HuH-7.5 (cell line): ENCODE measurements at places on chromosomes 5 and 9.

DNA sequence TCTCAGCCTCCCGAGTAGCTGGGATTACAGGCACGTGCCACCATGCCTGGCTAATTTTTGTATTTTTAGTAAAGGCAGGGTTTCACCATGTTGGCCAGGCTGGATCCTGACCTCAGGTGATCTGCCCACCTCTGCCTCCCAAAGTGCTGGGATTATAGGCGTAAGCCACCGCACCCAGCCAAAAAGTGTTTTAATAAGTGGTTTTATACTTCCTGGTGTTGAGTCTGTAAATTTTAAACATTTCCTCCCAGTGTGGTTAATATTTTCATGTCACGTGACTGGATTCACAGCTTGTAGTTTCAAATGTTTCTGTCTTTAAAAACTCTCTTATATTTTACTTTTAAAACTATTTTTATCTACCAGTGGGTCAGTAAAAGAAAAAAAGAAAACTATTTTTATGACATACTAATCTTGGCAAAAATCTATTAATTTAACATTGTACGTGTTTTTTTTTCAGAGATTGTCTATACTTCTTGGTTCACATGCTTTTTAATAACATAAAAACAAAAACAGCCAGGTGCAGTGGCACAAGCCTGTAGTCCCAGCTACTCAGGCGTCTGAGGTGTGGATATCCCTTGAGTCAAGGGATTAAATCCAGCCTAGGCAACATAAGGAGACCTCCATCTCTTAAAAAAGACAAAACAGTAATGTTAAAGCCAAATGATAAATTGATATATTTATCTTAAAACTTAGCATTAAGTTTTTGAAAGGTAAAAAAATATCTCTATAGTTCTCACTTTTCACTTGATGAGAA, 117.1 kb downstream of the DMXL1 start:
- DNase-seq, result no peak

DNA sequence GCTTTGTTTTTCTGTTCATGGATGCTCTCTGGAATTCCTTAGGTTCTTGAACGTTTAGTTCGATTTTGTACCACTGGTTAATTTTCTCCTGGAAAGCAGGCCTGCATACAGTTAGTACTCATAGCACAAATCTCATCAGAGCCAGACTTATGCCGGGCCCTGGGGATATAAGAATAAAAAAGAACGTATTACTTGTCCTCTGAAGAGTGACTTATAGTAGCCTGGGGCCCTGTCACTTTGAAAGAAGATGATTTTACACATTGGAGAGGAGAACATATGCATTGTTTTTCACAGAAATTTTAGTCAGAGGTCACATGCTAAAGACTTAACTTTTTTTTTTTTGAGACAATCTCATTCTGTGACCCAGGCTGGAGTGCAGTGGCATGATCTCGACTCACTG, 50.3 kb downstream of the ZNF462 start:
- no peak for DNase-seq

DNA sequence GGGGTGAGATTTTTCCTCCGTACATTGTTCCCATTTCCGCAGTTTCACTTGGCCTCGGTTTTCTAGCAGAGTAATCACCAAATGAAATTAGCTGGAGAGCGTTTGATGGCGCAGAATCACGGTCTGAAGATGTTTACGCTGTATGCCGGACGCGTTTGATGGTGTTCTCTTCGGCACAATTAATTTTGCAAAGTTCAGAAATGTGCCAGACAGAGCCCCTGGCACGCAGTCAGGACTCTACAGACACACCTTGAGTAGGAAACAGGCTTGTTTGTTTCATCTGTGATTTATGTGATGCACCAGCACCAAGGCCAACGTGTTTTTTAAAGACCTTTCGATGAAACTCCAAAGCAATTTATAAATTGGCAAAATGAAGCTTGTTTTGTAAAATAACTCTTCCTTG, 863 bp upstream of the LIFR start:
- DNase-seq, result no peak

- DNase-seq, result no peak
These were observed 110.0 kb downstream of the TLE1 start for GRCh38 chr9:81579381-81579780.

DNA sequence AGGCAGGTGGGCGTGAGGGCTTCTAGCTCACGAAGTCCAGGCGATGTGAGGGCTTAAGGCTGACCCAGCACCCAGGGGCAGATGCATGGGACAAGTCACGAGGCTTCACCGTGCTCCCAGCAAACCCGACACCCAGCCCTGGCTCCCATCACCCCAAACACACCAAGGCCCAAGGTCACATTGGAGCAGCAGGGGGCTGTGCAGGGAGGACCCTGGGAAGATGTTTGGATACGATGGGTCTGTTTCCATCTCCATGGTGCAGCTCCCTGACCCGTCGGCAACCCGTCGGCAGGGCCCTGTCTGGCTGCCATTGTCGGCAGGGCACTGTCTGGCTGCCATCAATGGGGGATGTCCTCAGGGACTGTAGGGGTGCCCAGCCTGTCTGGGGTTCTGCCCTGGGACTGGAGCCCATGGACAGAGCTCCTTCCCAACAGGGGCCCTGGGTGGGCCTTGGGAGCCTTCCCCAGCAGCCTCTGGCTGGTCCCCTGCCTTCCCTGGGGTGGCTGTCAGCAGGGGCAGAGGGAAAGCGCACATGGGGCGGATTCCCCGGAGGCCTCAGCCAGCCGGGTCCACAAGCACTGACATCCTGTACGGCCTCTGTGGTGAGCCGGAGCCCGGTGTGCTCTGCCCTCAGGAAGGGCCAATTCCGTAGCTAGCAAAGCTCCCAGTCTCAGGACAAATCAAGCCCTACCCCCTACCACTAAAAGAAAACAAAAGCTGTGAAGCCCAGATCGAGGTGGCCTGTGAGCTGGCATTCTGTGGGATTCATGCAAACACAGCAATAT, 47.1 kb downstream of the NACC2 start:
- DNase-seq, result no peak

DNA sequence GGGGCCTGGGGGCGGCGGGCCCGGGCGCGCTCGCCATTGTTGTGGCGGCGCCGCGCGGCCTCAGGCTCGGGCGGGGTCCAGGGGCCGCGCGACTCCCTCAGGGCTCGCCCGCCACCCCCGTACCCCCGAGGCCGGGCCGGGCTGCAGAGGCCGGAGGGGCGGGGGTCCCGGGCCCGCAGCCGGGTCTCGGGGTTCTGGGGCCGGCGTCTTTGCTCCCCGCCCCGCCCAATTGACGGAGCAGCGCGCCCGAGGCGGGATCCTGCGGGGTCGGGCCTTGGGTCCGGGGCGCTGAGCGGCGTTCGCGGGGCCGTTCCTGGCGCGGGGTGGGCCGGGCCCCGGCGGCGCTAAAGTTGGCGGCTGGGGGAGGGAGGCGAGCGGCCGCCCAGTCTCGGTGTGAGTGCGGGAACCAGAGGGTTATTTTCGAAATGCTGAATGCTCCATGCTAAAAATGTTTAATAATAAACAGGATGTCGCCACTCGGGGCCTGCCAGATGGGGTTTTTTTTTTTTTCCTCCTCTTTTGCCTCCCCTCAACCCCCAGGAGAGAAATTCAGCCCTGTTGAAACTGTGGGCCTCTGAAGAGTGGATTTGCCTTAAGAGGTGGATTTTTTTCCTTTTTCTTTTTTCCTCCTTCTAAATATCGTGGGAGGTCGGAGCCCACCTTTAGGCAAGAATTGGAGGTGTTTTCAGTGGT, 724 bp downstream of the PRRC2B start:
- DNase-seq, result no peak

GRCh38 chr9:132630116-132630515, 39.7 kb downstream of the DDX31 start:
- no peak for DNase-seq

DNA sequence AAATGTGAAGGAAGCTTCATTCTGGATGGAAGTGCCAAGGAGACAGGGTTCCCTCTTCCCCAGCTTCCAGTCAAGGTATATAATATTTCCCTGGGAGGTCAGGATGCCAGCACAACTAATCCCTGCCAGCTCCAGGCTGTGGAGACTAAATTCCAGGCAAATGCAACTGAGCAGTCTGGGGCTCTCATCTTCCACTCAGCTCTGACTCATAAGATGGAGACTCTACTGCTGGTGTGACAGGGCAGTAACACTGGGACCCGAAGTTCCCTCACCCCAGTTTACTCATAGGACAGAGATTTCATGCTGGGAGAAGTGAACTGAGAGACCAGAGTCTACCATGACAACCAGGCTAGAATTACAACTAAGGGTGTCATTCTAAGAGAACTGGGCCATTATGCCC, 235.4 kb downstream of the FSTL4 start:
- DNase-seq, result no peak

DNA sequence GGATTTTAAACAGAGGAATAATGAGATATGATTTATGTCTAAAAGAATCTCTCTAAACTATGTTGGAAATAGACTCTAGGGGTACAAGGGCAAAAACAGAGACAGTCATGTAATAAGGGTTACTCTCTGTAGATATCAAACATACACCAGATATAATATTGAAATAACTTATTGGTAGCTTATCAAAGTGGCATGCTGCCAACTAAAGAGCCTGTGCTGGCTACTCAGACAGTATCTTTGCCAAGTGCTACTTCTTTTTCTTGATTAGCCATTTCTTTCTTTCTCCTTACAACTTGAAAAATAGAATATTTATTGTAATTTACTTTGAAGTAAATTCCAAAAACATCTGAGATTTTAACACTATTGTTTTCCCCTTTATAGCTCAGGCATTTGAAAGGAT, 34.9 kb downstream of the ZFYVE16 start:
- DNase-seq, result no peak

DNA sequence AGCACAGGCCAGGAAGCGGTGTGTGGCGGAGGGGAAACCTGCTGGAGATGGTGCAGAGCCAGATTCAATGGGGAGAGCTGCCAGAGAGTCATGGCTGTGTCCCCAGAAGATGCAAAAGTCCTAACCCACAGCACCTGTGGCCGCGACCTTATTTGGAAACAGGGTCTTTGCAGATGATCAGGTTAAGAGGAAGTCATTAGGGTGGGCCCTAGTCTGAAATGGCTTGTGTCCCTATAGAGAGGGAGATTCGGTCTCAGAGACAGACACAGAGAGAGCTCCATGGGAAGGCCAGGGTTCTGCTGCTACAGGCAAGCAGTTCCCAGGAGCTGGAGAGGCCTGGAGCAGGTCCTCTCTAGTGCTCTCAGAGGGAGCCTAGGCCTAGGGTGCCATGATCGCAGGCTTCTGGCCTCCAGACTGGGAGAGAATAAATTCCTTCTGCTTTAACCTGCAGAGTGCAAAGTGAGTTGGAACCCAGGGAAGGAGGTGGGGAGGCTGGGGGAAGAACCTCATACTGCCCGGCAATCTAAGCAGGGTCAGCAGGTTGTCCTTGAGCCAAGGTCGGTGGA, 1.9 kb upstream of the LPCAT1 start:
- DNase-seq, result no peak

DNA sequence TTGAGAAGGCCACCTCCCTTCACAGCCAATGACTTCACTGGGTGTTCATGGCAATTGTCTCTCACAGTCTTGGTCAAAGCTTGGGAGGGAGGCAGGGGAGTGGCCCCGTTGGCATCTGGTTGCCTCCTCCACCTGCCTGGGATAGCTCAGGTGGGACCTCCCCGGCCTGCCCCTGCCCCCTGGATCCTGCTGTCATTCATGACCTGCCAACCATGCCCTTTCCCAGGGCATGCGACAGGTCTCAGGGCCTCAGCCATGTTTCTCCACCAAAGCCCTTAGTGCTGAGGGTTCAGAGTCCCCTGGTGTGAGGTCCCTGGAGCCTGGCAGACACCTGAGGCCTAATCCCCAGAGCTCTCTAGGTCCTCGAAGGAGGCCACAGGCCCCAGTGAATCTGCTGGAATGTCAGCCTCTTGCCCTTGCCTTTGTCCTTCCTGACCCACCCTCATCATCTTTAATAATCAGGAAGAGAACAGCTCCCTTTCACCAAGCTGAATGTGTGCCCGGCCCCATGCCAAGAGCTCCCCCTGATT, 5.6 kb downstream of the DAB2IP start:
- no peak for DNase-seq

GRCh38 chr9:122164286-122164685, 4.6 kb downstream of the MORN5 start:
- DNase-seq, result no peak

DNA sequence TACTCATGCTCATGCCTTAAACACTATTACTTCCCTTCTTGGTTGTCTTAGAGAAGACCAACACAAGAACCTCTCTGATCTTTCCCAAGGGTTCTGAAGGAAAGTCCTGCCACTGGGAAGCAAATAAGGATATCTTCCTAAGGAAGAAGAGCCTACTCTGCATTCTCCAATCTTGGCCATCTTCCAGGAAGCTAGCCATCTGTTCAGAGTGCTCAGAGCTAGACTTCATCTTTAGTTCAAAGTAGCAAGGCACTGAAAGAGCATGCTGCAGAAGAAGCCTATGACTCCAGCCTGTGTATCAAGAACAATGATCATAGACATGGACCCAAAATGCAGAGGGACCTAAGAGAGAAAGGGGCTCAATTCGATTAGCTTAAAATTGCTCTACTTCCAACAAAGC, 114.7 kb downstream of the KIAA0825 start:
- DNase-seq, result no peak

DNA sequence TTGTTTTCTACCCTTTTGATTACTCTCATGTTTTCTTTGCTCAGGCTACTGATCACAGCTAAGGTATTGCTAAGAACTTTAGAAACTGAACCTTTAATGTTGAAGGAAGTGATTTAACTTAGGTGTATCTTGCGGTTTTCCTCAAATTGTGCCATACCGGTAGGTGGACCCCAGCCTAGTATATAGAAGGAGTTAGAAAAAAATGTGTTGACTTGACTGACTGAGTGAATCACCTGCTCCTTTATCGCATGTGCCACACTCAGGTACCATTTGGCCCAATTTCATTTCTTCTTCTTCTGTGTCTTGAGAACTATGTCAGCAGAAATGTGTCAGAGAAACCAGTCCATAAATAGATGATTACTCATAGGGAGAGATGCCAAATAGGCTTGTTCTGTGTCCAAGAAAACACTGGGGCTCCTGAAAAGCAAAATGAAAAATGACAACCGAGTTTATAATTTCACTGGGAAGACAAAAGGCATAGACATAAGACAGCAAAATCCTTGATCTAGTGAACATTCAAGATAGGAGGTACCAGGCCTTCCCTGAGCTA, 19.4 kb downstream of the PLPPR1 start:
- DNase-seq, result no peak

DNA sequence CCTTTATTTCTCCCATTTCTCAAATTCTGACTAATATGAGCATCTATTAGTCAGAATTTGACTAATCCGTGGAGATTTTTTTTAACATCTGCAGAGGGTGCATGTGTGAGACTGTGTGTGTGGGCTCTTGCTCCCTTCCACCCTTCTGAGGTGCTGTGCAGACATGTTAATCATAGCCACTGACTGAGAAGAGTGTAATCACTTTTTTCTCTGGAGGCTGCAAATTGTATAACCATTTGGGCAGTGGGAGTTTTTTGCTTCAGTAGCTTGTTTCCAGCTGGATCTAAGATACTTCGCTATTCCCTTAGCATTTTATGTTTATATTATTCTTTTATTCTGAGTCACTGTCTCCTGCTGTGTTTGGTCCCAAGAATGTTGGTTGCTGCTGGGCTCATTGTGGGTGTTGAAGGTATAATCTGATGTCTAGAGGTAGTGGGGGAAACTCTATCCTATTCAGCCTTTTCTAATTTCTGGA, 66.2 kb downstream of the ARHGEF28 start:
- no peak for DNase-seq

DNA sequence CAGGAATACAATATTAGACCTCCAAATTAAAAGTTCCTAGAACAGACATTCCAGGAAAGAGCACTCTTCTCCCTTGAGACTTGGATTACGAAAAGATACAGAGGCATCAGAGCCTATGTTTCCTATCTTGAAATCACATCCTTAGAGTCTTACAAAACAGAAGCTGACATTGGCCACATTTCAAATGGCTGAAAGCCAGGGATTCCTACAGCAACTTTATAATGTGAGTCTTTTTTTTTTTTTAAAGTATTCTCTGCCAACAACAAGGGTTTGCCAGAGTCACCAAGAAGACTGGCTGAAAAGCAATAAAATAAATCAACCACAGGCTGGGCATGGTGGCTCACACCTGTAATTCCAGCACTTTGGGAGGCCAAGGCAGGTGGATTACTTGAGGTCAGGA, 63.1 kb downstream of the TRPM6 start:
- DNase-seq, result no peak
